ENCODE measurements at places on chromosomes 6 and 20. TPM values are rescaled to one million over a fixed set of nuclear protein-coding genes. Genes with fewer than 3 reads are reported as not detected.

MANEA gene
- total RNA-seq: 13.5 TPM

CABLES2 gene
- total RNA-seq: 4.5 TPM

OR14J1 gene
- total RNA-seq: not detected

SRMS gene
- not detected for total RNA-seq

RUNX2 gene
- total RNA-seq: 3.7 TPM

COMMD7 gene
- total RNA-seq: 39.8 TPM

RAET1L gene
- not detected for total RNA-seq

MUC21 gene
- total RNA-seq: 3.8 TPM

GHRH gene
- total RNA-seq: not detected

VGLL2 gene
- not detected for total RNA-seq

RBM38 gene
- total RNA-seq: 15.5 TPM

OOEP gene
- total RNA-seq: not detected

GSTA4 gene
- 63.4 TPM for total RNA-seq

Data from lower lobe of right lung (tissue), 2 donors.